A549 treated with AZD2906 at 1 μM for 4 hours (cell line): ENCODE measurements at places on chromosomes 6 and 20. TPM values are rescaled to one million over a fixed set of nuclear protein-coding genes. Genes with fewer than 3 reads are reported as not detected.

Gene TRMT6
- 58.0 to 66.1 TPM (median 61.1 TPM) in 5 replicates for total RNA-seq

Gene ZC2HC1B
- total RNA-seq, result not detected in 5 replicates

Gene HLA-DPA1
- 0.05 to 0.11 TPM in 2 of 5 replicates, not detected in the others for total RNA-seq

Gene DCDC2
- 1.9 to 3.8 TPM (median 2.1 TPM) in 5 replicates for total RNA-seq

Gene ANKRD66
- total RNA-seq, result not detected in 5 replicates

Gene TCF15
- not detected in 5 replicates for total RNA-seq

Gene CCN2
- total RNA-seq, result 157 to 273 TPM (median 207 TPM) in 5 replicates

Gene CDSN
- total RNA-seq, result 0.03 to 0.06 TPM (median 0.05 TPM) in 4 of 5 replicates, not detected in the other

Gene LAMA5
- total RNA-seq, result 233 to 461 TPM (median 419 TPM) in 5 replicates

Gene PDYN
- 0.03 TPM in 1 of 5 replicates, not detected in the others for total RNA-seq

Gene PAK5
- total RNA-seq, result not detected in 5 replicates

Gene SAMD10
- total RNA-seq, result 0.05 TPM in 1 of 5 replicates, not detected in the others

Gene DNAH8
- total RNA-seq, result not detected in 5 replicates

Gene RAB23
- 6.7 to 8.6 TPM (median 8.2 TPM) in 5 replicates for total RNA-seq
